ENCODE measurements at places on chromosomes 1 and 21.

- no peak for DNase-seq
These were observed 101.6 kb downstream of the DMRTB1 start for GRCh38 chr1:53560581-53561502.

DNA sequence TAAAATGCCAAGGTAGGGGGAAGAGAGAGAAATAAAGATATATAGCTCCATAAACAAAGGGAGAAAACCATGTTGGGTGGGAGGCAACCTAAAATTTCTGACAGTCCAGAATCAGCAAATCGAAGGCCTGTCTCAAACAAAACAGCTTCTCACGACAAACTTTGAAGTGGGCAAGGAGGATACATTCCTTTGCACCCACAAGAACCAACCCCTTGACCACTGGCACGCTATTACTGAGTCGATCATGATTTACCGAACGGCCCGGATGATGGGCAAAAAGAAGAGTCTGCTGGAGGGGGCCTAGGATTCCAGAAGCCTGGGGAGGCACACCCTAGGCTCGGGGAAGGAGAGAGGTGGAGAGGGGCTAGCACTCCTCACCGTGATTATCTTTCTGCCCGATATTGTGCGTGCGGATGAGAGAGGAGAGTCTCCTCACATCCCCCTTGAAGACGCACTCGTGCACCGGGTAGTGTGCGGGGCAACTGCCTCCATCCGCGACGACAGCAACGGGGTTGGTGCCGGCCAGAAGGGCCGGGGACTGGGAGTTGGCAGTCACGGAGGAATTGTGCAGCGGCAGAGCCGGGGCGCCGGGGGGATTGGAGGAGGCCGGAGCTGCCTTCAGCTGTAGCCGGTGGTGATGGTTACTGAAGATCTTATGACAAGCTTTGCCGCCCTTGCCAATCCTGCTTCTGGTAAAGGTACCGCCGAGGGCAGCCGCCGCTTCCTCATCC lies 756 bp downstream of the ANKRD13C start:
- no peak for DNase-seq

DNA sequence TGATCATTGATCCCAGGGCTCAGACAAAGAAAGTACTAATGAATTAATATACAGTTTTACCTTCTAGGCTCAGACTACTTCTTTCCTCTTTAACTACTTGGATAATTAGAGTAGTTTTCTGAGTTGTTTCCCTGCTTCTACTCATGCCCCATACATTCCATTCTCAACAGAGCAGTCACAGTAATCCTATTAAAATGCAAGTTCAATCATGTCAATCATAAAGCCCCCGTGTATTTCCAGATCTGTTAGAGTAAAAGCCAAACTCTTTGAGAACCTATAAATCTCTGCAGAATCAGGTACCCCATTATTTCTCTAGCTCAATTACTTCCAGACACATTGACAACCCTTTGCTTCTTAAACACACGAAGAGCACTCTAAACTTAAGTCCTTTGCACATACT lies 242.1 kb upstream of the PRMT6 start:
- DNase-seq: no peak

DNA sequence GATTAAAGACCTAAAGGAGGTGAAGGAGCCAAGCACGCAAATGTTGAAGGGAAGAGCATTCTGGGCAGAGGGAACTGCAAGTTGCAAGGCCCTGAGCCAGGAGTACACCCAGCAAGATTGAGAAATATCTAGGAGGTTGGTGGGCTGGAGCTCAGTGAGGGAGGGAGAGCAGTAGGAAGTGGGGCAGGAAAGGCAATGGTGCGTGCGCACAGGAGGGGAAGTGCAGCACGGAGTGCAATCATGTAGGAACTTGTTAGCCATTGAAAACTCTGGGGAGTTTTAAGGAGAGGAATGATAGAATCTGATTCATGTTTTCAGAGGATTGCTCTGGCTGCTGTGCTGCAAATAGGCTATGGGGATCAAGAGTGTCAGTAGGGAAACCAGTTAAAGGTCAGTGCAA lies 13.2 kb upstream of the IGSF3 start:
- DNase-seq: no peak

GRCh38 chr1:22139817-22140216 lies 3.1 kb downstream of the WNT4 start:
- DNase-seq: no peak

DNA sequence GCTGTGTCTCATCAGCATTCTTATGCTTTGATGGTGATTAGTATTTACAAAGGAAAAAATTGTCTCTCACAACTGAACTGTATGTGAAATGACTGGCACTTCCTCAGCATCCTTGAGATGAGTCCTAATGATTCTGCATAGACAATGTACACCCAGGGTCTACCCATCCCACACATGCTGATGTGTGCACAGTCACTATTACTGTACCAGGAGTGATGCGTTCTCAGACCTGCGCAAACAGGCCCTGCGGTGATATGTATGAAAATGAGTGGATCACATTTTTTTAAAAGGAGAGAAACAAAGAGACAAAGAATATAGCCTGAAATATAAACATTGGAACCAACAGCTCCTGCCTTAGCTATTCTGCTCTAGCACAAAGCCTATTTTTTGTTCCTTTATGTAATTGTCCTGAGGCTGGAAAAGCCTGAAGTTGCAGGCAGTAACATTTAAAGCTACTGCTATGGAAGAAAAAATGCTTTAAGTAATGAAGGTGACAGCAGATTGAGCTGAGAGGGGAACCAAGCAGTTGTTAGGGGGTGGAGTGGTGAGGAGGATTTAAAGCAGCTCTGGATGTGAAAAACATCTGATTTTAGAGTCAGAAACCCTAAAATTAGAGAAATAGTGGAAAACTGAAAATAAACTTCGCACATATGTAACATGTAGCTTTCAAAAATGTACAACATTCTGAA lies 5.5 kb downstream of the RCAN1 start:
- DNase-seq: no peak

DNA sequence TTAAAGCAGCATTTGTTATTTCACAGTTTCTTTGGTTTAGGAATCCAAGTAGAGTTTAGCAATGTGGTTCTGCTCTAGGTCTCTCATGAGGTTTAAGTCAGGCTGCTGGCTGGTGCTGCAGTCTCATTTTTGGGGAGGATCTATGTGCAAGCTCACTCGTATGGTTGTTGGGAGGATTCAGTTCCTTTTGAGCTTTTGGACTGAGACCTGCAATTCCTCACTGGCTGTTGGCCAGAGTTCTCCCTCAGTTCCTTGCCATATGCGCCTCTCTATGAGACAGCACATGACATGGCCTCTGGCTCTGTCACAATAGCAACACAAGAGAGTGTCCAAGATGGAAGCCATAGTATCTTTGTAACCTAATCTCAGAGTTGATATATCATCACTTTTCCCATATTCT lies 91.0 kb downstream of the OLFML2B start:
- DNase-seq: no peak

DNA sequence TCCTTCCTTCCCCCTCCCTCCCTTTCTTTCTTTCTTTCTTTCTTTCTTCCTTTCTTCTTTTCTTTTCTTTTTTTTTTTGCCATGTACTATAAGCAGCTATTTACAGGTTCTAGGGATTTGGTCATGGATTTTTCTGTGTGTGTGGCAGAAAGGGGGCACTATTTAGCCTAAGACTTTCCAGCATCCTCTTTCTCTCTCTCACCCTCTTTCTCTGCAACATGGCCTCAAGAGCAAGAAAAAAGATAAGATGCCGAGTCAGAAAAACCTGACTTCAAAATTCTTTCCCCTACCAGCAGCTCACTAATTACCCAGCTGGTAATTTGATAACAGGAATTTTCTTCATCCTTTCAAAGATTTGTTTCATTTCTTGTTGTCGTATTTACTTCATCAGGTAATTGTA lies 458.3 kb upstream of the ADAMTS5 start:
- DNase-seq: no peak

- DNase-seq: no peak
These were observed 170.8 kb downstream of the NFIA start for GRCh38 chr1:61253059-61253735.

GRCh38 chr1:75996196-75996595 lies 64.0 kb upstream of the ASB17 start:
- DNase-seq: no peak

DNA sequence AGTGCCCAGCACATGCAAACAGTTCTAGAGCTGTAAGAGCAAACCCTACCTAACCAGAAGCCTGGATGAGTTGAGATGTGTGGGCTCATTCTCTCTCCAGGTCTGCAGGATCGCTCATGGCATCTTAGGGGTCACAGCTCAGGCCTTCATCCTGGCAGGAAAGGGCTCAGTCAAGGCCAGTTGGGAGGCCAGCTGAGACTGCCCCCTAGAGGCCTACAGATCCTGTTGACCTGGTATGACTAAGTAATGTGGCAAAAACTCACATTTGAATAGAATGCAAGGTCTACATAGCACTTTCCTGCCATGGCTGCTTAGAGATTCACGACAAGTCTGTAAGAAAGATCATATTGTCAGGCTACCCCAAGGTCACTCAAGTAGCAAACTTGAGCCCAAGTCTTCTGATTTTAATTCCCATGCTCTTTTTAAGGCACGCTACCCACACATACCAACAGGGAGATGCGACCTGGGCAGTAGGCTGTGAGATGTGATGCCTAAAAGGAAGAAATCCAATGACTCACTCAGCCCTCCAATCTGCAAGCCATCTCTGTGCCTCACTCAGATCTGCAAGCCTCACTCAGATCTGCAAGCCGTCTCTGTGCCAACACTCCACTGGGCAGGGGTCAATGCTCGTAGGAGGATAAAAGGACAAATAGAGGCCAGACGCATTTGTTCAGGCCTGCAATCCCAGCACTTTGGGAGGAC lies 5.1 kb upstream of the CAPN8 start:
- DNase-seq: no peak

GRCh38 chr1:64925594-64925993 lies 40.8 kb downstream of the JAK1 start:
- no peak for DNase-seq

- DNase-seq: no peak
These were observed 18.4 kb upstream of the IL10 start for GRCh38 chr1:206790502-206791250.

GRCh38 chr1:20981915-20982314 lies 194.8 kb downstream of the EIF4G3 start:
- DNase-seq: no peak

DNA sequence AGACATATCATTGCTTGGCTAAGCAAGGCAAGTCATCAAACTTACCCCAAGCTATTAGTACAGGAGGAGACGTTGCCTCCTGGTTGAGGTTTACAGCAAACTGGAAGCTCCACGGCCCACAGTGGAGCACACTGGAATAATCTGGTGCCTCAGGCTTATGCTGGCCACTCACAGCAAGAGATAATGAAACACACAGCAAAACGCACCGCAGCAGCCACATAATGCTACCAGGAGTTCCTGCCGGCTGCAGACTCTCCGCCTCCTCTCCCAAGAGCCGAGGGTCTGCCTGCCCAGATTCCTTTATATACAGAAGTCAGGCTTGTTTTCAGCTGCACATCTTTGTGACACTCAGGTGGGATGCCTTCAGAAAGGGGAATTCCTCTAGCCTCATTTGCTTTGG lies 306 bp downstream of the ZP4 start:
- DNase-seq: no peak

GRCh38 chr1:190436615-190437014 lies 41.0 kb downstream of the BRINP3 start:
- DNase-seq: no peak

GRCh38 chr1:101025283-101025656 lies 314 bp downstream of the DPH5 start:
- no peak for DNase-seq

GRCh38 chr1:8162168-8162567 lies 136.1 kb upstream of the ERRFI1 start:
- no peak for DNase-seq

DNA sequence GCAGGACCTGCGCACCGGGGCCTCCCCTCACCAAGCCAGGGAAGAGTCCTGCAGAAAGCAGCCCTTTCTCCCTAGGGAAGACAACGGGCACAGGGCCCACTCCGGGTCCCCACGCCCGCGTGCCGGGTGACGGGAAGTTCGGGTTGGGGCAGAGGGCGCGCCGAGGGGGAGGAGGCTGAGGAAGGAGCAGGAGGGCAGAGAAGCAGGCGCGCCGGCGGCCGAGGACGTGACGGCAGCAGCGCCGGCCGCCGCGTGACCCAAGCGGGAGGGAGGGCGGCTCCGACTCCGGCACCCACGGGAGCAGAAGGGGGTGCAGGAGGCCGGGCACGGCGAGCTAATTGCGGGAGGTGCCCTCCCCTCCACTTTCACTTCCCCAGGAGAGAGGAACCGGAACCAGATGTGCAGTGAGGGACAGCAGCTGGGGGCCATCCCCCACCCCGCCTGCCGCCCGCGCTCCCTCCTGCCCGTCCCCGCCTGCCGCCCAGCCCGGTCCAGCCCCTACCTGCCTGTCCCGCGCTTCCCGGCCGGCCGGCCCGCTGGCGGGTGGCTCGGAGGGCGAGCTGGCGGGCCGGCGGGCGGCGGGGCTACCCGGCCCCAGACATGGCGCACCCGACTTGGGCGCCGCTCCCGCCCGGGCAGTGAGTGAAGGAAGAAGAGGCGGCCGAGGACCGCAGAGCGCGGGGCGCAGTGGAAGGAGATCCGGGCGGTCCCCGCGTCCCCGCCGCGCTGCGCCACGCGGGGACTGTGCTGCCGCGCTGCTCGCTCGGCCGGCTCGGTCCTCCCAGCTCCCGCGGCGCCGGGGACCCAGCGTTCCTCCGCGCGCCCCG lies 510 bp downstream of the DENND4B start:
- DNase-seq: no peak

GRCh38 chr1:208174731-208175507 lies 69.3 kb downstream of the PLXNA2 start:
- DNase-seq: no peak

DNA sequence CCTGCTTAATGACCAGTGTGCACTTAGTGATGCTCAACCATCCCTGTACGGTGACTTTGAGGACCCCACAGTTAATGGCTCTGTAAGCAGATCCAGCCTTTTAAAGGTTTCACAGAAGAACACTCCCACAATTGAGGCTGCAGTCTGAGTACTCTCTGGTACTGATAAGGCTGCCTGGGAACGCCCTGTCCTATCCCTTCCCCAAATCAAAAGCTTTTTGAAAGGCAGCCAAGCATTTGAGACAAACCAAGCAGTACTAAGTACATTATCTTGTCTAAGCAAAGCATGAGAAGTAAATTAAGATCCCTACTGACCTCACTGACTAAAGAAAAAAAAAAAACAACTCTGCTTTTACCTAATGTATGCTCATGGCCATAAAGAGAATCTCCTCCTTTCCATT lies 60.7 kb downstream of the SH3GLB1 start:
- DNase-seq: no peak

GRCh38 chr1:63908016-63908415 lies 134.2 kb downstream of the ROR1 start:
- DNase-seq: no peak

DNA sequence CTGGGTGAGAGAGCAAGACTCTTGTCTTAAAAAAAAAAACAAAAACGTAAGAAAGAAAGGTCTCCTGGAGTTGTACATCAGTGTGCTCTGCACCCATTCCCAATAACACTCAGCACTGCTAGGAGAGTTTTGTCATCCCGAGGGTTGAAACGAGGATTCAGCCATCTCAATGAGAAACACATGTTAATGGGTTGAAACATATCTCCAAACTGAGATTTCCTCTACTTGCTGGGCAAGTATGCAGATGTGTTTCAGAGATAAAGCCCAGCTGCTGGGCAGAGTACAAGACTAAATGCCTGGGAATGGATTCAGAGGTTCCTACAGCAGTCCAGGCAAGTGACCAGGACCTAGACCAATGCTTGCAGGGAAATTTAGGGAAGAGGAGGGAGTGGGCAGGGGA lies 2.6 kb upstream of the MFN2 start:
- no peak for DNase-seq

Measured in cortex of kidney (tissue), 1 donor.